ENCODE measurements at places on chromosomes 3 and 15.

- no peak for DNase-seq
These were observed 212.7 kb upstream of the PPP2R3A start for GRCh38 chr3:135752851-135753250.

GRCh38 chr3:47250309-47251060, 32.1 kb downstream of the KIF9 start:
- DNase-seq: no peak

- no peak for DNase-seq
These were observed 56.1 kb upstream of the PRR23C start for GRCh38 chr3:139100821-139101220.

GRCh38 chr3:144344925-144345548, 373.4 kb downstream of the DIPK2A start:
- no peak for DNase-seq

DNA sequence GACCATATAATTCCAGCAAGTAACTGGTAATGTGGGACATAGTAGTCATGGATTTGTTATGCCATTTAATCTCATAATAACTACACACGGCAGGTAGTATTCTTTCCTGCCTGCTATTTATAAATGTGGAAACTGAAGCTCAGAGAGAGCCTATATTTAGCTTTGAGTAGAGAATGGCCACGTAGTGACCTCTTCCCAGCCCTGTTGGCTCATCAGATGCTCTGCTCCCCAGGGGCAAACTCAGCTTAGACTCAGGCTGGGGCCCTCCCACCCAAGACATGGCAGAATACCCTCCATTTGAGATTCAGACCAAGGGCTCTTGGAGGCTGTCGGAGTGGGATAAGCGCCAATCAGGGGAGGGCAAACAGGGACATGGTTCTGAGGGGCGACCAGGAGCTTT, 17.3 kb upstream of the HDAC11 start:
- DNase-seq: no peak

GRCh38 chr3:13404626-13405452, 15.3 kb downstream of the NUP210 start:
- no peak for DNase-seq

- no peak for DNase-seq
These were observed 389.3 kb downstream of the MCTP2 start for GRCh38 chr15:94620632-94621031.

DNA sequence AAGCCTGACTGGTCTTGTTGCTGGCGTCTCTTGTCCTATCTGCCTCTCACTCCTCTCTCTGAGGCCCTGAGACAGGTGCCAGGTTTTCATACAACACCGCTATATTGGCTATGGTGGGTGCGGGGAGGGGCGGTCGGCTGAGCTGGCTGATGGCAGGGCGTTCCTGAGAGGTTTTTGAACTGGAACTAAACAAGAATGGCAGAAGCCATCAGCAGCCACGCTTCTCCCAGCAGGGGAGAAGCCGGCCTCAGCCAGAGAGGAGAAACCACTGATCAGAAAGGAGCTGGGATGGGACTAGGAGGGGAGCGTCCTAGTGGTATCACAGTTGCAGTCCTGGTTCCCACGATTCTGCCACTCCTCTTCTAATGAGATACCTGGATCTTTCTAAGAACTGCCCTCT, 89.9 kb upstream of the PRR23E start:
- no peak for DNase-seq

- no peak for DNase-seq
These were observed 254.0 kb upstream of the TBL1XR1 start for GRCh38 chr3:177451301-177451750.

- DNase-seq: no peak
These were observed 768 bp upstream of the PDE12 start for GRCh38 chr3:57555306-57555705.

- no peak for DNase-seq
These were observed 166.6 kb downstream of the SATB1 start for GRCh38 chr3:18258492-18258891.

Data from cortex of kidney (tissue), 1 donor.